Dermis lymphatic vessel endothelial cell (primary cell): ENCODE measurements at places on chromosomes 1 and 21. TPM values are rescaled to one million over a fixed set of nuclear protein-coding genes. Genes with fewer than 3 reads are reported as not detected.

Gene LCE6A
- not detected in 2 replicates for total RNA-seq

Gene GUCA2A
- not detected in 2 replicates for total RNA-seq

Gene ACTL8
- total RNA-seq: not detected in 2 replicates

Gene KRTAP12-2
- not detected in 2 replicates for total RNA-seq

Gene C1orf115
- total RNA-seq: 59.9 and 93.4 TPM in 2 replicates

Gene SSBP3
- 13.1 and 18.1 TPM in 2 replicates for total RNA-seq

Gene DPYD
- 3.9 and 14.9 TPM in 2 replicates for total RNA-seq

Gene MIS18A
- 5.7 and 6.1 TPM in 2 replicates for total RNA-seq
